ENCODE measurements at places on chromosomes 3 and 15. TPM values are rescaled to one million over a fixed set of nuclear protein-coding genes. Genes with fewer than 3 reads are reported as not detected.

The LTK gene
- total RNA-seq: not detected

The RCCD1 gene
- 22.7 TPM for total RNA-seq

The LSAMP gene
- 10.7 TPM for total RNA-seq

The GPR62 gene
- total RNA-seq: not detected

The TTLL13 gene
- total RNA-seq: 0.09 TPM

The TERC gene
- 124 TPM for total RNA-seq

The ANXA2 gene
- total RNA-seq: 3,136 TPM

The GOLGA8J gene
- not detected for total RNA-seq

The SPTSSB gene
- total RNA-seq: not detected

The CCR8 gene
- total RNA-seq: not detected

The ROPN1 gene
- total RNA-seq: not detected

The NCK1 gene
- total RNA-seq: 244 TPM

The CNTN4 gene
- total RNA-seq: 0.09 TPM

The C15orf62 gene
- 0.57 TPM for total RNA-seq

The CIB2 gene
- 4.3 TPM for total RNA-seq

The SNX33 gene
- total RNA-seq: 35.2 TPM

The CEP70 gene
- 14.6 TPM for total RNA-seq

The P2RY1 gene
- total RNA-seq: 1.1 TPM

The CLDN1 gene
- 0.18 TPM for total RNA-seq

The SKOR1 gene
- 0.08 TPM for total RNA-seq

The EIF4E3 gene
- 2.2 TPM for total RNA-seq

The B2M gene
- total RNA-seq: 2,390 TPM

The LRRIQ4 gene
- total RNA-seq: 0.09 TPM

The PCSK6 gene
- total RNA-seq: 0.81 TPM
